ENCODE measurements at places on chromosomes 12 and 14.

DNA sequence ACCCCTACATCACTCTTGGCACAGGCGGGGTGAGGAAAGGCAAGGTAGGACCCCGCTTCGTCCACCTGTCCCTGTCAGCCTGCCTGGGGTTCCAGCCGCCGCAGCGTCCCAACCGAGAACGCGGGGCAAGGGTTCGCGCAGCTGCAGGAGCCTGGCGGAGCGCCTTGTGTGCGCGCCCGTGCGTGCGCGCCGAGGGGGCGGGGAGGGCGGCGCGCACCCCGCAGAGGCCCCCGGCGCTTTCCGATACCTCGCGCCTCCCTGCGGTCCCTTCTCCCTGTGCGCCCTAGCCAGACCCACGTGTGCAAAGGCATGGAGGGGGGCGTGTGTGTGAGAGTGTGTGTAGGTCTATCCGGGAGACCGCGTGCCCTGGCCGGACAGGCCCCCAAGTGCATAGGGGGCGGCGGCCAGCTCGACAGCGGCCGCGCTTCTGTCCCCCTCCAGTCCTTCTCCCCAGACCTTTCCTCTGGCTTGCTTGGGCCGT lies 122.4 kb downstream of the TSPAN9 start:
- DNase-seq = peak; percentile 45

GRCh38 chr12:127145241-127145928 lies 1121.6 kb upstream of the TMEM132C start:
- DNase-seq = no peak

DNA sequence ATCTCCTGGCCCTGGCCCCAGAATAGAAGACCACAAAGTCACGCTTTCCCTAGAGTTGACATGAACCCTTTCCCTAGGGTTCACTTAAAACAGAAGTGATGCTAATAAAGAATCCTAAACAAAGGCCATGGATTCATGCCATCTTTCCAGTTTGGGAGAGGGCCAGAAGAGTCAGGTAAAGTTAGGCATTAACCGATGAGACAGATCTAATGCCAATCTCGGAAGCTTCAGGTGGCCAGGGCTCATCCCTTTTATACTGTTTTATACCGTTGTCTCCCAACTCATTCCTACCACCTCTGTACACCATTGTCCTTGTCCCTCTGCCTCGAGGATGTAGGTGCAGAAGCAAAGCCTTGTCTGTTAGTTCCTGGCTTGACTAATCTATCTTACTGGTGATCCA lies 22.8 kb upstream of the ACTR10 start:
- DNase-seq = no peak

DNA sequence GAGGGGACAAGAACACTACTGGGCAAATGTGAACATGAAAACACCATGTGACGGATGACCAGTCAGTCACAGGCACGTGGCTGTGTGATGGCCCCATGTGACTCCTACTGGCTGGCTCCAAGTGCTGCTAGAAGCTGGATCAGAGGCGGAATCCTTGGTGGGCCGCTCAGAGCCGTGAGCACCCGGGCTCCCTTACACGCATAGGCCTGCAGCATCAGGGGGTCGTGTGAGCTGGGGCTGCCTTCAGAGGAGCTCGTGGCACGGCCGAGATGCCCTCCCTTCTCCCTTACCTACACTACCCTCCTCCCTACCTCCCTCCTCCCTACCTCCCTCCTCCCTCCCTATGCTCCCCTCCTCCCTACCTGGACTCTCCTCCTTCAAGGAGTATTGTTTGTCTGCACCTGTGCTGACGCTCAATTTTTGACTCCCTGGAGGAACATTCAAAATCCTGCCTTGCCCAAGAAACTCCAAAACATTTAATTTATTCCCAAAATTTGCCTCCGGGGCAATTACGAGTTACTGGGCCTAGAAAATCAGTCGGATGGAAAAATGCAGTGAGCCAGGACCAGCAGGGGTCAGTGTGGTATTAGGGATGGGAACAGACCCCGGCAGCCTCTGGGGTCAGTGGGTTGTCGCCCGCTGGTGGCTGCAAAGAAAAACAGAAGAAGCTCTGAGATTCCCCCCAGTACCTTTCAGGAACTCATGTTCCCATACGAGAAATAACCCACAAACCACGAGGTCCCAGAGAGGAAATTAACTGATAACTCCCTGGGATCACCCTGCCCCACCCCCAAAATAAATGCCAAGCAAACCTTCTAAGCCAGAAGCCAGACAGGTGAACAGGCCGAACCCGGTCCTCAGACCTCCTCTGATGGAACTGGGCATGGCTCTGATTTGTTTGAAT lies 61.3 kb downstream of the C14orf132 start:
- DNase-seq = peak; percentile 78

DNA sequence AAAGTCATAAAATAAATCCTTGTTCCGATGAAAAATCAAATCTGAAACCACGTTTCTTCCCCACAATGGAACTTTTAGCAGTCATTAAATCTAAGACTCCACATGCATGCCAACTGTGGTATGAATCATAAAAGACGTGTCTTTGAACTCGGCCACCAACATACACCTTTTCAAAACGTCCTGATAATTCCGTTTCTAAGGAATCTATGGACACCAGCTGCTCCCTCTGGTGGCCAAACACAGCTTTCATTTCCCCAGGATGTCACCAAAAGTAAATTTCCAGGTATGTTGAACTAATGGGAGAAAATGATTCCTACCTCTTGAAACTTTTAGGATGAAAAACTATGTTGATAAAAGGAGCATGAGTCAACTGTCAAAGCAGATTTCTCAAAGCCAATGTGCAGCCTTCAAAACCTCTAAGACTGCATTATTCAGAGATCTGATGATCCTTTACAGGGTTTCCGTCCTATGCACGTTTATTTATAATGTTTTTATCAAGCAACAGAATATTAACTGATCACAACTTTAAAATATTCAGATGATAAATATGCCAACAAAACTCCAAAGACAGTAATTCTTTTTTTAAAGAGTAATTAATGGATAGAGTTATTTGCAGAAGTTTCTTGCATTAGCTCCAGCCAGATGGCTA lies 96.2 kb downstream of the CIT start:
- peak; percentile 9 for DNase-seq
